Activated CD8-positive, alpha-beta T cell treated with anti-CD3 and anti-CD28 coated beads, Interleukin-2, amount 10 ng/mL, durations not matched to agents 7 days and 5 days (primary cell): ENCODE measurements at places on chromosomes 3 and 15. TPM values are rescaled to one million over a fixed set of nuclear protein-coding genes. Genes with fewer than 3 reads are reported as not detected.

CLDN1 gene
- total RNA-seq, result not detected

GPR27 gene
- 0.40 TPM for total RNA-seq

- no peak for DNase-seq
Measured at GRCh38 chr3:9420850-9421549, 23.6 kb downstream of the SETD5 start.

DNA sequence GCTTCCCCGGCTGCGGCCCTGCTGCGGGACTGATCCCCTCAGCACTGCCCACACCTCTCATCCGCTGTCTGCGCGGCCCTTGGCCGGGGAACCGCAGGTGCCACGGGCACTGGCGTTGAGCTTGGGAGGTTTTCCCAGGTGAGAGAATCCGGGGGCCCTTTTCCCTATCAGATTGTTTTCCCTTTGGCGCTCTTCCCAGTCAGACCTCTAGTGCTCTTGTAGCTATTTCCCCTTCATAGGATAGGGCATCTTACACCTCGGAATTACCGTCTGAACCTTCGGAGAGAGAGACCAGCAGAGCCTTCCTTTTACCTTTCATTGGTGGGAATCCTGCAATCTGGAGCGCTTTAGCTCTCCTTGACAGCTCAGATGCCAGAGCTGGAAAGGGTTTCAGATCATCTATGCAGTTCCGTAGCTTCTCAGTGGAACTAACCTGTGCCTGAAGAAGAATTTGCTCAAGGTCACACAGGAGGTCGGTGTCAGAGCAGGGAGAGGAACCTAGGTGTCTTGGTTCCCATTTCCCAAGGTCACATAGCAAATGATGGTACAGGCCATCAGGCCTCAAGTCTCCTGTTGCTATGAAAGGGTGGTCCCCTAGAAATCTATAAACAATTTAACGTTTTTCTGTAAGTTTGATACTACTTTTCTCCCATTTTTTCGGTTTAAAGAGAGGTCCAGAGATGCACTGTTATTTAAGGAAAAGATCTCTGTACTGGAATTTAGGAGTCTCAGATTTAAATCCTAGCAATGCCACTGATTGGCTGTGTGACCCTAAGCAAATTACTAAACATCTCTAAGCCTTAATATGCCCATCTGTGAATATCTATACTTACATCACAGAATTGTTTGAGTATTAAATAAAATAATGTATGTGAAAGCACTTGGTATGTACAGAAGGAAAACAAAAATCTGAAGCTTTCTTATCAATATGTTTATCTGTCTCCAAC lies 916 bp downstream of the IDH3A start:
- DNase-seq, result no peak

SPTSSB gene
- not detected for total RNA-seq
